ENCODE measurements at places on chromosomes 6 and 20. TPM values are rescaled to one million over a fixed set of nuclear protein-coding genes. Genes with fewer than 3 reads are reported as not detected.

Gene FGD2
- not detected for polyA plus RNA-seq

- DNase-seq: peak; percentile 49
Measured at GRCh38 chr20:46308258-46309157, at the start of gene CDH22. TSS of gene CDH22 (minus strand) at chr20:46308498. CDS start at chr20:46251294, 57,204 bp downstream.

- DNase-seq: no peak
Measured at GRCh38 chr6:1825926-1826325, 216.2 kb downstream of the FOXC1 start.

DNA sequence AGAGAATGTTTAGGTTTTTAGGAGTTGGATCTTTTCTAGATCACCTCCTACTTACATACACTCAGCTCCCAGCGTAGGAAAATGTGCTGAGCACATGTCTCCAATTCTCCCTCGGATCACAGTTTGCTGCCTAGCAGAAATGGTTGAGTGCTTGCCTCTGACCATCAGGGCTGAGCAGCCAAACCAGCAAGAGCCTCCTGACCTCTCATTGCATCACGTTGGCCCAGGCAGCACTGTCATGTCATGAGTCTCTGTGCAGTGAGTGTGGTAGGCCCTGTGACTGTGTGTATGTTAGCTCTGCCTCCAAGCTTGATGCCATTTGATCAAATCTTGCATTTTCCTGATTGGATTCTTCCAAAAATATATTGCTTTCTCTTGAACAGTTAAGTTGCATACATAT is 112.0 kb downstream of the LRRC1 start:
- no peak for DNase-seq

DNA sequence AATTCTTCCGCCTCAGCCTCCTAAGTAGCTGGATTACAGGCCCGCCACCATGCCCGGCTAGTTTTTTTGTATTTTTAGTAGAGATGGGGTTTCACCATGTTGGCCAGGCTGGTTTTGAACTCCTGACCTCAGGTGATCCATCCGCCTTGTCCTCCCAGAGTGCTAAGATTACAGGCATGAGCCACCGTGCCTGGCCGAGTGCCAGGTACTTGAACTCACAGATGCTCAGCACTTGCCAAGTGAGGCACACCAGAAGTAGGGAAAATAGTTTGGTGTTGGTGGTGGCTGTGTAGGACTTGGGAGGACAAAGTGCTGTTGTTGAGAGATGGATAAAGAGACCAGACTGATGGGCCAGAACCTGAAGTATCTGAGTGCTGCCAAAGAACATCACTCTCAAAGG is 40.0 kb upstream of the MBOAT1 start:
- DNase-seq: no peak

DNA sequence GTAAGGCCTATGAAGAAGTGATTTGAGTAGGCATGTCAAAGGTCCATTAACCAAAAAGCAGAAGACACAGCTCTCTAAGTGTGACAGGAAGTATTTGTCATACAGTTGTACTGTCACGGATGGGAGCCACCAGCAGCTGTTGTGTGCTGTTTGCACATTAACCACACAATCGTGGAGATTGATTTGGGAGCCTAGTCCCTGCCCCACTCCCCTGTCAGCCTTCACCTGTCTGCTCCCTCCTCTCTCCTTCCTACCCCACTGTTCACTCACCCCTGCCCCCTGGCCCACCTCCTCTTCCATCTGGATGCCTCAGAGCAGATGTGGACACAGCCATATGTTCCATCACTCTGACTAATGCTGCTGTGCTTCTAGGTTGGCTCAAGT is 124.7 kb upstream of the SPACA1 start:
- no peak for DNase-seq

DNA sequence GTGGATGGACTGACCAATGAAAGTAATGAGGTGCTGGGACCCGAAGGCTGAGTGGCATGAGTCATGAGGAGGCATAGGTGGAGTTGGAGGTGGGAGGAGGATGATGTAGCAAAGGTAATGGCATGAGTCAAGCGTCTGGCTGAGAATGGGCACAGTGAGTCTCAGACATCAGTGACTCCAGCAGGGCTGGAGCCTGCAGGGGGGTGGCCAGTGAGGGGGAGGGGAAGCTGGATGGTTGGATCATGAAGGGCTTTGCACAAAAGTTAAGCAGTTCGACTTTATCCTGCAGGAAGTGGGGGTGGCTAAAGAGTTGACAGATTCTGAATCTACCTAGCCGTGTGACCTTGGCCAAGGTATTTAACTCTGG is 99.0 kb upstream of the IYD start:
- DNase-seq: peak; percentile 46

GRCh38 chr20:61414455-61414991 is 162.5 kb downstream of the CDH4 start:
- DNase-seq: no peak
